SW 1271 (cell line): ENCODE measurements at places on chromosomes 7 and 10.

DNA sequence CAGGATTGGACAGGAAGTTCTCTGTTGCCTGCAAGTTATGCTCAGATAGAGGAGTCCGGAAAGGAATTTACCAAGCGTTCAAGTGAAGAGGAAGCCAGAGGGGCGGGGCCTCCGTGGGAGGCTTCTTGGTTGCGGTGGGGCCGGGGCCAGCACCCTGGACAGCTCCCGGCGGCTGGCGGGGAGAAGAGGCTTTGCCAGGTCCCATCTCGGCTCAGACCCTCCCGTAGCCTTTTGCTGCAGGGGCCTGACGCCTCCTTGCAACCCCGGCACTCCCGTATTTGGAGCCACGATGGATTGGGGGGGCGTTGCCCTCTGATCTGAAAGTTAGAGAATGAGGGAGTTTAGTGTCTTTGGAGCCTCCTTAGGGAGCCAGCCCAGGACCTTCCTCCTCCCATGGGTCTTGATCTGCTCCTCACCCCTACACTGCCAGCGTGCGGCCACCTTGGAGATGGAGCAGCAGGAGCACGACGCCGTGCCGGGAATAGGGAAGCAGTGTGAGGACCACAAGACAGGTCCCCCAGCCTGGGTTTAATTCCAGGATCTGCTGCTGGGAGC lies 3.1 kb upstream of the SLC18A3 start:
- no peak for DNase-seq

DNA sequence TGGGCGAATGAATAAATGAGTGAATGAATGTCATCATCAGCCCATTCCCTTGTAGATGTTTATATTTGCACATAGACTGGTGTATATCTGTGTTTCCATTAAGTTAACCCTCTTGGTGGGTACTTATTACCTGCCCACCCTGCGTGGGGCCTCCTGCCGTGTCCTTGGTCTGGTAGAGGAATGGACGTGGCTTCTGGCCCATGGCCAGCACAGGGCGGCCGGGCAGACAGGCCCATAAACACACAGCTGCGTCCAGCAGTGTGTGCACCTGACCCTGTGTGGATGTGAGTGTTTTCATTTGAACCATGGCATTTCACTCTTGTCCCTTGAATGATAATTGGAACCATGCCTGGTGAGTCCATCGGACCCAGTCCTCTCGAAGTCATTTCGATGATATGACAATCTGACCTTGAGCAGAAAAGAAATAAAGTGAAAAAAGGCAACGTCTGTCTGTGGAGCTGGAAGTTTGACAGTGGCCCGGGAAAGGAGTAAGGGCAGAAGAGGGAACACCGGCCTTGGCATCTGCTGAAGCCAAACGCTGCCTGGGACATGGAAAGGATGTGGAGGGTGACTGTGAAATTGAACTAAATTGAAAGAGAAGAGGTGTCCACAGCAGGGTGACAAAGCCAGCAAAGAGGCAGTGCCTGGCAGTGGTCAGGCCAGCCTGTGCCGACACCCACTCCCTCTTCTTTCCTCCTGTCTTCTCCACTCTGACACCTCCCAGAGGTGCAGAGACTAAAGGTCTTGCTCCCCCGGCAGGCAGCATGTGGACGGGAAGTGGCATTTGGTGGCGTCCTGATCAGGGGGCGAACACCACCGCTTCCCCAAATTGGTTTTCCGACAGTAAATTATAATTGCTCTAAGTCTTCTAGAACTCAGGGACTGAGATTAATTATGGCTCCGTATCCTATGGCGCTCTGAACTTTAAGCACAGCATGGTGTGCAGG lies 199.0 kb upstream of the ZMIZ1 start:
- no peak for DNase-seq

GRCh38 chr10:59311025-59311424 lies 51.3 kb downstream of the FAM13C start:
- no peak for DNase-seq

- no peak for DNase-seq
These were observed 133.6 kb downstream of the ZMIZ1 start for GRCh38 chr10:79202188-79203013.

DNA sequence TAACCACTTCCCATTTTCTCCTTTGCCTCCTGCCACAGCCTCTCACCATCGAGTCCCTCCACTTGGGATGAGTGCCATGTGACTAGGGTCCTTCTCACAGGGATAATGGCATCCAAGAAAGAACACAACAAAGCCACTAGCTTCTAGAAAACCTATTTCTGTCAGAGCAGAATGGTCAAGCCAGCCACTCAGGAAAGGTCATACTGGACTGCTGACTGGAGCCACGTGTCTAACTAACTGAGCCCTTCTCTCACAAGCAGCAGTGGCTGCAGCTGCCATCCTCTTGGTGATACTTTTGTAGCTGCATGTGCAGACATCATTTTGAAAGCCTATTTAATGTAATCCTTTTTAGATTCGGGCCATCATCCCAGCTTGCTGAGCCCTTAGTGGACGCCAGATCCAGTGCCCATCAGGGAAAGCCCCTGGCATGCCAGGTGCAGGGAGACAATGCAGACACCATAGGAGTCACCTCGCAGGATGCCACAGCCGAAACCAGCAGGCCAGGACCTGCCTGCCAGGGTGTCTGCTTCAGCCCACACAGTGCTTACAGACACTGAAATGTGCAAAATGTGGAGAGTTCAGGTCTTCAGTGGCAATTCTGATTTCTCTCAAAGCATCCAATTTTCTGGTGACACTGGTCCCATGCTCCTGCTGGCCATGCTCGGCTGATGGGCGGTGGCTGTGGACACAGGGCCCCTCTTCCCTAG lies 98.3 kb upstream of the DDC start:
- no peak for DNase-seq

DNA sequence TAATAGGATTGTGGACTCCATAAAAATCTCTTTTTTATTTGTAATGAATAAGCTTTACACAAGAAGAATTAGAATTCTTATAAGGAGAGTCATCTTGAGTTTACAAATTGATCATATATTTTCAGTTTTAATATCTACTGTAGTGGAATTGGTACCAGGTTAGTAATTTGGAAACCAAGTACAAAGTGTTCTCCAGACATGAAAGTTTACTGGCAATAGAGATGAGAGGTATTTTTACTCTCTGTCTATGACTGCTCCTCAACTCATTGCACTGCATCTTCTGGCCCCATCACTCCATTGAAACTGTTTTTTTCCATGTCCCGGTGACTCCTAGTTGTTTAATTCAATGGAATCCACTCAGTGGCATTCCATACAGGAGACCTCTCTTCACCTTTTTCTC lies 164.5 kb upstream of the SMIM30 start:
- no peak for DNase-seq

DNA sequence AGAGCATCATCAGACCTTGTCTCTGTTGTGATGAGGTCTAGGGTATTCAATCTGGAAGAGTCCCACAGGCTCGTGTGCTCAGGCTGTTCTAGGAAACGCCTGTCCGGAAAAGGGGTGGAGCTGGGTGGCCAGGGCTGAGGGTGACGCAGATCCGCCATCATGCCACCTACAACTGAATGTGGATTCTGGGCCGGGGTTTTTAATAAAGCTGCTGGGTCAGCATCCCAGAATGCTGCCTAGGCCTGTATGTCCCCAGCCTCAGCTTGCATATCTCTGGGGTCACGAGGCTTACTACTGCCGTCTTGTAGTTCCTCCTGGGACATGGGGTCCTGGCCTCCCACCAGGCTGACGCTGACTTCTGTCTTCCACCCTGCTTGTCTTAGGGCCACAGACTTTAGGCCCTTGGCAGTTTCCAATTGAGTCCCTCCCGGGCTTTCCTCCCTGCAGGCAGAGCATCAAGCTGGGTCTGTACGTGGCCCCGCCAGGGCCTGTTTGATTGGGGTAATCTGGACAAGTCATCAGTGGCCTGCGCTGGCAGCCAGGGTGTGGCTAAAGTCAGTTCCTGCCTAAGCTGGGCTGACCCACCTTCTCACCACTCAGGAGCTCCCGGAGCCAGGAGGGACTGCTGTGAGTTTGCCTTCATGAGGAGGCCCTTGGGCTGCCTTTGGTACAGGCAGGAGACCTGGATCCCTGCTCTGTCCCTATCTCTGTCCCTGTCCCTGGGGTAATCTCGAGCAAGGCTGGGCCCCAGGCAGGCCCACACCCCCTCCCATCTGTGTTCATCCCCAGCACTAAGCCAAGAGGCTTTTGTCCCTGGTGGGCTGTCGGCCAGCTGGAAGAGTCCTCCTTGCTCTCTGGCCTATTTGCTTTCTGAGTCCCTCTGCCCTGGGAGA lies 79.9 kb downstream of the ZMIZ1 start:
- no peak for DNase-seq

DNA sequence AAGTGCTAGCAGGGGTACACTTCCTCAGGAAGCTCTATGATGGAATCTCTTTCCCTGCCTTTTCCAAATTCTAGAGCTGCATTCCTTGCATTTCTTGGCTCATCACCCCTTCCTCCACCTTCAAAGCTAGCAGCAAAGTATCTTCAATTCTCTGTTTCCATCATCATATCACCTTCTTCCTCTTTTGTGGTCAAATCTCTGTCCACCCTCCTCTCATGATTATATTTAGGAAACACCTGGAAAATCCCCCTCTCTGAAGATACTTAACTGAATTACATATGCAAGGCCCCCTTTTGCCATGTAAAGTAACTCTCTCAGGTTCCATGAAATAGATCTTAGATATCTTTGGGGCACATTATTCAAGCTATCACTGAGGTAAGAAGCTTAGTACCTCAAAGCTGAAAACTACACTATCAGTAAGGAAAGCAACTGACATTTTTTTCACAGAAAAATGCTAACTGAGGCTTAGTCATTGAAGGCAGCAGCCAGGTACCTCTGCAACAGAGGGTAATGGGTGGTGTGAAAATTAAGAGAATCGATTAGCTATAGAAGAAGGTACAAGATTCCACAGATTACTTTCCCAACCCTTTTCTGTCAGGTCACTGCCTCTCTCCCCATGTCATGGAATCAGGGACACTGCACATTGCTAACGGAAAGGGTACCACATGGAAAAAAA lies 197.3 kb downstream of the MACC1 start:
- no peak for DNase-seq

DNA sequence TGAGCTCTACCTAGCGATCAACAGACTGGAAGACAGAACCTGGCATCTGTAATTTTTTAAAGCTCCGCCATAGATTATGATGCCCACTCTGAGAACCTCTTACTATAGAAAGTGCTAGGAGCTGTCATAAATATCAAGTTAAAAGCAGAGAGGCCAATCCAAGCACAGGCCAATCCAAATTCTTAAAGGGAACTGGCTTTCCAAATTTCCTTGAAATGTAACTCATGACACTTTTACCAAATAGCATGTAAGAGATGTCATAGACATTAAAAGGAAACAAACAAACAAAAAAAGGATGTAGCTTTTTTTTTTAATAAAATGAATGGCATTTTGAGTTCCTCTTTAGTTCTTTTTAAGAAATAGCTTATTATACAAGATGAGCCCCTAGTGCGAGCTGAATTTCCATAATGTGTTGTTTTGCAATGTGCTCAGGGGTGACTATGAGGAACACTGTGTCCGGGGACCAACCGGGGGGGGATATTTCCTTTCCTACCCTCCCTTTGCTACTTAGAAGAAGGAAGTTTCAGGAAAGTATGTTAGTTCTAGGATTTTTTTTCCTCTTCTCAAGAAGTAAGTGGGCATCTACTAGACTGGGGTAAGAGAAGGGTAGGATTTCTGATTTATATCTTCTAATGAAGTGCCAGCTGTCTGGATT lies 23.7 kb upstream of the MRC1 start:
- DNase-seq, result no peak

DNA sequence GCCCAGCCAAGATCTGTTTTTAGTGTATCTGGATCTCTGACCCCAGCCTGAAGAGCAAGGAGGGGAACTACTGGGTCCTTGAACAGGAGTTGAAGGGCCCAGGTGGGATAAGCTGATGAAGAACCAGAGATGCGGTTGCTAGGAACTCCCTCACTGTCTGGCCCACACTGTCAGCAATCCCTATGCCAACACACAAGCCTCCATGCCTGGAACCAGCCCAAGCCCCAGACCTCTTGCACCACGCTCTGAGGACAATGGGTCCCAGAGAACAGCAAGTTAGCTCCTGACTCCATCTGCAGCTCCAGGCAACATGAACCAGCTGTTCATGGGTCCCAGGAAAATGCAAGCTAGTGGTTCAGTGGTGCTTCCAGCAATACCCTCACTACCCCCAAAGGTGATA lies 2.4 kb downstream of the NAT16 start:
- no peak for DNase-seq

- peak; percentile 80 for DNase-seq
These were observed at the start of gene SAMD8 for GRCh38 chr10:75111365-75111906. SAMD8 (plus strand) TSS chr10:75111656; CDS start chr10:75150529, 38,873 bp downstream.

GRCh38 chr7:47846138-47846836 lies 102.0 kb downstream of the PKD1L1 start:
- peak; percentile 9 for DNase-seq

GRCh38 chr7:47688311-47689100 lies 106.6 kb upstream of the TNS3 start:
- DNase-seq, result no peak

DNA sequence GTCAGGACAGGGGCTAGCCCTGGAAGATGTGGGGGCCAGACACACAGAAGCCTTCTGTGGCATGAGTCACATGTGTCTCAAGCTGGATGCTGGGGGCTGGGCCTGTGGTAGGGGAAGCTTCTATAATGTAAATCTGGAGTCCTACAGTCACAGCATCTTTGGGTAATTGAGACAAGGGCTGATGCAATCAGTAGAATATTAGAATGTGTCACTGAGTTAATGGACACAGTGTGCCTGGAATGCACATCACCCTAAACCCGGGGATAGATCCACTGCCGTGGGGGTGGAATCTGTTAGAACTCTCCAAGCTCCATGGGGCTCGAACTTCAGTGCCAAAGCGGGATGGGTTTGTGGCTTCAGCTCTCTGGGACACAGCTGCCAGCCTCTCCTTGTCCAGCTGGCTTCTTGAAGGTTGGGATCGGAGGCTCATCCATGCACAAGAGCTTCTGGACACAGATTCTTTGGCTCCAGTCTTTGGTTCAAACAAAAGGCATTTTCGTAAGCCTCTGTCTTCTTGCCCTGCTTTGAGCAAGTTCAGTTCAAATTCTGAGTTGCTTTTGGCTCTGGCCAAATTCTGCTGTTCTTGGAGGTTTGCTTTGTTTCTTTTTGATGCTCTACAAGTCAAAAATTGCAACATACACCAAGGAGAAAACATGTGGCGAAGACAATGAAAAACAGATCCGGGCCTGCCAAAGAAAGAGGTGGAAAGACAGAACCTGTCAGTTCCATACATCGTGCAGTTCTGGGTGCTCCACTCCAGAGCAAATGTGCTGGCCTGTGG lies 194.8 kb upstream of the ZNF32 start:
- DNase-seq, result no peak

DNA sequence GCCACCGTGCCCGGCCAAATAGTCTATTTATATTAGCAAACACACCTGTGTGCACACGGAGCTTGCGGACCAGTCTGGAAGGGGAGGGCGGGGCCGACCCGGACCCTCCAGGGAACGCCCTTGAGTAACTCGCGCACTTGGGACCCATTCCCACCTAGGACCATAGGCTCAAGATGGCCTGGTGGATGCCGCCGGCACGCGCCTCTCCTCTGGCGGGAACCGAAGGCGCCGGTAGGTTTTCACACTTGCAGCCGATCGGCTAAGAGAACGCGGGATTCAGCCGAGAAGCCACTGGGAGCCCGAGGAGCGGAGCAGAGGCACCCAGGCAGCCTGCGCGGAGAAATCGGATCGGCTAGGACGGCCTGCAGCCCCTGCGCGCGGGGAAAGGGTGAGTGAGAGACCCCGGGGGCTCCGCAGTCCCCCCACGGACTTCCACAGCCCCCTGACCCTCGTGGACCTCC lies 18.9 kb downstream of the IFT22 start:
- no peak for DNase-seq
